DMS53 (cell line): ENCODE measurements at places on chromosomes 1 and 21.

GRCh38 chr1:185257950-185258208, 59.2 kb downstream of the IVNS1ABP start:
- no peak for DNase-seq

DNA sequence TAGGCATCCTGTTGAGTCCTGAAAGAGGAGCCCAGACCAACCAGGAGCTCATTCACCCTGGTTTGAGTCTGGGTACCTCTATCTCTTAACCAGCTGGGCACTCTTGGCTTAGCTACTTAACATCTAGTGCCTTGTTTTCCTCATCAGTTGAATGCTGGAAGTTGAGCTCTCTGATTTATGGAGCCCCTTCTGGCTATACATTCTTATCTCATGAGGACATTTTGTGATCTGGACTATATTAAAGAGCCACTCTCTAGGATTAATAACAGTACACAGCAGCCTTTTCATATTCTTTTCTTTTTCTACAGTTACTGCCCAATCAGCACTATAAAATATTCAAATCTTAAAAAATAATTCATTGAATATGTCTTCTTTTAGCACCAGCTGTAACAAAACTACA, 296.9 kb upstream of the RUNX1 start:
- no peak for DNase-seq

- DNase-seq = no peak
Measured at GRCh38 chr1:224670506-224670905, 54.4 kb downstream of the CNIH3 start.

- DNase-seq = peak; percentile 97
Measured at GRCh38 chr21:45643021-45643980, at the start of gene PCBP3. Gene PCBP3, plus strand, starts transcription at chr21:45643725. Its CDS starts 206,361 bp downstream, at chr21:45850086.

- no peak for DNase-seq
Measured at GRCh38 chr1:47659146-47659545, 221.3 kb downstream of the FOXD2 start.

DNA sequence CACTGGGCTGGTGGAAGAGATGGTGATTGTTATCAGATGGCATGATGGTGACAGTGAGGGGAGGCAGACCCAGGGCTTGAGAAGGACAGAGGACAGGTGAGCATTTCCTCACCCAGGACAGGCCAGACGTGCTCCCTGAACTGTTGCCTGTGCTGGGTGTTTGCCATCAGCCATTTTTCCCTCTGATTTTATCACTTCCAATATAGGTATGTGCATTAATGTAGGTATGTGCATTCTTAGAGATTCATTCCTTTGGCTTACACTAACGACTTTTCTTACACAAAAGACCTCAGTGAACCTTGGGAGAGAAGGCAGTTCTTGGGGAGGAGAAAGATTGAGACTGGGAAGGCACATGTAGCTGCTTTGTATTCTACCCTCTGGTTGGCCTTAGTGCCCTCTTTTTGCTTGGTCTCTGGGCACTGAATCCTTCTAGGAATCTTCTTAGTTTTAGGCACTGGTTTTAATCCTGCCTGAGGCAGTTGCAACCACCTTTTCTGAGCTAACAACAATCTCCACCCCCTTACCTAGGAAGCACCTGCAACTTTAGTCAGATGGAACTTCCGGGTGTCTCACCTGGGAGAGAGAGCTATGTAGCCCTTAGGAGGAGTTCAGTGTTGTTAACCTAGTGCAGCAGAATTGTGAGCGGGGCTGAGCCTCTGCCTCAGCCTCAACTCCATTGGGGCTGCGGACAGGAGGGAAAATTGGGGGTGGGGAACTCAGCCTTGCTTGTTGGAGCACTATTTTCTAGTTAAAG, 30.9 kb downstream of the C1orf116 start:
- DNase-seq = peak; percentile 92

DNA sequence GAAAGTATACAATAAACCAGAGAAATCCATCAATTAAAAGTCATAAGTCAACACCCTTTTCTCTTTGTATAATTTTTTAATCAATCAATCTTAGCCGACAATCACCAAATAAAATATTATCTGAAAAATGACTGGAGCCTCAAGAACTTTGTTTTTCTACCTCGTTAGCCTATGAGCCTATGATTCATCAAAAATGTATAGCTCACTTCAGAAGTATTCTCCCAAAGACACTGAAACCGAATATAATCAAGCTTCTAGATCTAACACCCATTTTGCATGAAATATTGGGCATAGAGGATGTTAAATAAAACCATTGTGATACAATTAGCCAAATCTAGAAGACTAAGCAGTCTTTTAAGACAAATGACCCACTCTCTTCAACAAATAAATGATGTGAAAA, 17.8 kb upstream of the RSBN1 start:
- no peak for DNase-seq

GRCh38 chr1:27166351-27166802, 11.5 kb upstream of the SLC9A1 start:
- DNase-seq = no peak

DNA sequence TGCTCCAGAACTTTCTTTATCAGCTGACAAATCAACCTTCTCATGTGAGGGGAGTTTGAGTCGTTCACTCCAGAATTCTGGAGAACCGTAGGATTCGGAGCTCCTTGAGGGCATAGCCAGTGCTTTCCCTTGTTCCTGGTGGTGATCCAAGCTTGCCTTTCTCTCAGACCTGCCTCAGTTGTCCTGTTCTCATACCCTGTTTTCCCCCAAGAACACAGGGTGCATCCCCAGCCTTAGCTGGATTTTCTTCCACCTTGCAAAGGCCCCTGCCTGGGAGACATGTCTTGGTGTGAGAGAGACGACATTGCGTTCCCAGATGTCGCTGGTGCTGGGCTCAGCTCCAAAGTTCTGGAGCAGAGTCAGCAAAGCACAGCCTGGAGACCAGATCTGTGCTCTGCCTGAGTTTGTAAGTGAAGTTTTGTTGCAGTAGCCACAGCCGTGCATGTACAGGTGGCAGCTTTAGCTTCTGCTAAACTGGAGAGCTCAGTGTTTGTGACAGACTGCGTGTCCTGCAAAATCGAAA, 40.0 kb downstream of the ABCG1 start:
- no peak for DNase-seq

DNA sequence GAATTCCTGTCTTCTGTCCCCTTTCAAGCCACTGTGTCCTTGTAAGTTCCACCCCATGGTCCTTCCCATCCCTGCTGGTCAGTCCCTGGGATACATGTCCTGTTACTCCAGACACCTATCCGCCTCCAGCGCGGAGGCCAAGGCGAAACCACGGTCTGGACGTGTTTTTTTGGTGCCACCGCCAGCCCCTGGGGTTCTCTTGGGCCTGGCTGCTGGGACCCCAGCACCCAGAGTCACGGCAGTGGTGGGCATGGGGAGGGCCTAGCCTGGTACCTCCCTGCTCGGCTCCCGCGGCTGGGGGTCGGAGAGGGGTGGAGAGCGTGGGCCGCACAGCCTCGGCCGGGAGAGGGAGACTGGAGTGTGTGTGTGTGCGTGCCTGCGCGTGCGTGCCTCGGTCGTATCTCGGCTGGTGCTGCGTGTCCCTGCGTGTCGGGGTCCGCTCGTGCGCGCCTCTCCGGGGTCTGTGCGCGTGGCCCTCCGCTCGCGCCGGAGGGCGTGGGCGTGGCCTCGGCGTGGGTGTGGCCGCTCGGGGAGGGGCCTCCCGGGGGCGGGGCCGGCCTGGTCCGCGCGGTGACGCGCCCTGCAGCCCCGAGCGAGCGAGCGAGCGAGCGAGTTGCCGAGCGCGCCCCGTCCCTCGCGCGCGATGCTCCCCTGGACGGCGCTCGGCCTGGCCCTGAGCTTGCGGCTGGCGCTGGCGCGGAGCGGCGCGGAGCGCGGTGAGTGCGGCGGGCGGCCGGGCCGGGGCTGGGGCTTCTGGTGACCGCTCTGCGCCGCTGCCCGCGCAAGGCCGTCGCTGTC, at the start of gene VWA1:
Gene VWA1 (plus strand): TSS at position 585 of the 798 bp plus-strand sequence. CDS start 59 bp downstream, at position 644.
- peak; percentile 89 for DNase-seq

GRCh38 chr1:235637756-235638534, 11.6 kb downstream of the GNG4 start:
- no peak for DNase-seq

- DNase-seq = peak; percentile 84
Measured at GRCh38 chr1:98991127-98992012, 13.3 kb downstream of the PLPPR5 start.

DNA sequence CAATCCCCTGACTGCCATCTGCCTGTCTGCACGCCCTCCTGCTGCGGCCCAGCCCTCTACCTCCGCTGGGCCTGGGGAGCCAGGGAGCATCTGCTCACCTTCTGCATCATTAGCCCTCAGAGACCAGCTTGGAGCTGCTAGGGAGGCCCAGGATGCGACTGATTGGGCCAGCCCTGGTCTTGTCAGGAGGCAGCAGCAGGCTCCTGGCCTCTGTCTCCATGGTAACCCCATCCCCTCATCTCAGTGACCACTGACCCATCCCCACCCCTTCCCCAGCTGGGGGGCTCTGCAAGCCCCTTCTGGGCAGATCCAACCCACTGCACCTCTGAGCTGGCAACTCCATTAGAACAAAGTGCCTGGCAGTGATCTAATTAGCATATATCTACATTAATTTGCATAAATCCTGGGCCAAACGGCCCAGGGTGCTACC, 37.7 kb downstream of the NKAIN1 start:
- no peak for DNase-seq

GRCh38 chr1:168224991-168225390, 813 bp upstream of the SFT2D2 start:
- DNase-seq = no peak

GRCh38 chr21:42633858-42634257, 19.6 kb upstream of the PDE9A start:
- DNase-seq = no peak
